Esophagus mucosa (tissue), 1 donor: ENCODE measurements at places on chromosomes 7 and 10. TPM values are rescaled to one million over a fixed set of nuclear protein-coding genes. Genes with fewer than 3 reads are reported as not detected.

EPO gene
- not detected for total RNA-seq

IDI2 gene
- not detected for total RNA-seq

LRRD1 gene
- not detected for total RNA-seq

TMUB1 gene
- total RNA-seq, result 23.2 TPM

AKR1E2 gene
- 1.3 TPM for total RNA-seq

IKZF1 gene
- total RNA-seq, result 2.1 TPM

PHYHIPL gene
- not detected for total RNA-seq

DNA sequence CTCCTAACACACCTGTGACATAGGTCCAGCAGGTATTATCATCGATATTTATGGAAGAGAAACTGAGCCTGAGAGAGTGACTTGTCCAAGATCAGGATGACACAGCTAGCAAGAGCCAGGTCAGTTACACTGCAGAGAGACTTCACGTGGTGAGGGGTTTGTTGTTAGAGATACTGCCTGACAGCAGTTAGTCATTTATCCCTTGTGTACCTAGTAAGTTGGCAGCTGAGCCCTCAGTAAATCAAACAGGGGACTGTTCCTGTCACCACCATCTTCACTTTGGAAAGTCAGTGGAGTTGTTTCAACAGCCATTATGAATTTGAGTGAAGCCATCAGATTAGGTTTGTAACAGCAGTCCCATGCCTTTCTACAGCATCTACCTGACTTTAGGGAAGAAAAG is 87.5 kb upstream of the GATA3 start:
- ATAC-seq, result no peak

DNA sequence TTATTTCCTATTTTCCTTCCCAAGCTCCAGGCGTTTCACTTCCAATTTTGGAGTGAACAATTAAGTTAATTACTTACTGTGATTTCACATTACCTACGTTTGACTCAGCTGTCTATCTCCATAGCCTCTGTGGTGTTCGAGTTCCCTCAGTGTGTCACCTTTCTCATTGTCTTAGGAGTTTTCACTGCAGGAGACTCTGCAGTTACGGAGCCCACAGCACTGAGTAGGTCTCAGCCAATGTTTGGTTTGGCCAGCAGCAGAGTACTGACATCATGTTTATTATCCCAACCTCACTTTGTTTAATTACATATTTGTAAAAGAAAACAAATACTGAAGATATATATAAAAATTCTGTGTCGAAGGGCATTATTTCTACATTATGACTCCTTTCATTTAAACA is 1123.9 kb downstream of the CNTNAP2 start:
- no peak for ATAC-seq

DNA sequence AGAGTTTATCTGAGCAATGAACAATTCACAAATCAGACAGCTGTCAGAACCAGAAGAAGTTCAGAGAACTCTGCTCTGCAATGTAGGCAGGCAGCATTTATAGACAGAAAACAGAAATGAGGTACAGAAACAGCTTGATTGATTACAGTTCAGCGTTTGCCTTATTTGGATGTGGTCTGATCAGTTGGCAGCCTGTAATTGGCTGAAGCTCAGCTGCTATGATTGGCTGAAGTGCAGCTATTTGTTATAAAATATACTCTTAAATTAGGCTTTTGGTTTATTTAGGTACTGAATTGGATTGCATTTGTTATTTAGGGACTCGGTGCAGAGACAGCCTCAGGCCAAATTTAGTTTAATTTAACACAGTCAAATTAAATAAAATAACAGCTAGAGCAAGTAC is 85.8 kb upstream of the JAZF1 start:
- no peak for ATAC-seq

DNA sequence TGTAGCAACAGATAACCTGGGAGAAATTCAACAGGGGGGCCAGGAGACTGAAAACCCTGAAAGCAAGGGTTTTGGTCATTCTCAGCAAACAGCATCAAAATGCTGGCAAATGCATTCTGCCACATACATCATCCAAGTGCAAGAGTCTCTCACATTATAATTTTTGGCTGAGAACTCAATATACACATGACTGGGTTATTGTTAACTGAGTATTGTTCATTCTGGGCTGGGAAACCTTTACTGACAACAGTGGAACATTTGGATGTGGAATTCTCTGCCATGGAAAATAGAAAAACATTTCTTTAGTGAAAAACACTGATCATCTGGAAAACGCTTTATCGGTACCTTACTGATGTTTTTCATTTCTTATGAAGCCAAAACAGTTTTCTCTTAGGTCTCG is 73.1 kb upstream of the MET start:
- ATAC-seq, result no peak

GRCh38 chr7:148699782-148700629 is 1.3 kb downstream of the CUL1 start:
- no peak for ATAC-seq
